ENCODE measurements at places on chromosomes 16 and 17.

DNA sequence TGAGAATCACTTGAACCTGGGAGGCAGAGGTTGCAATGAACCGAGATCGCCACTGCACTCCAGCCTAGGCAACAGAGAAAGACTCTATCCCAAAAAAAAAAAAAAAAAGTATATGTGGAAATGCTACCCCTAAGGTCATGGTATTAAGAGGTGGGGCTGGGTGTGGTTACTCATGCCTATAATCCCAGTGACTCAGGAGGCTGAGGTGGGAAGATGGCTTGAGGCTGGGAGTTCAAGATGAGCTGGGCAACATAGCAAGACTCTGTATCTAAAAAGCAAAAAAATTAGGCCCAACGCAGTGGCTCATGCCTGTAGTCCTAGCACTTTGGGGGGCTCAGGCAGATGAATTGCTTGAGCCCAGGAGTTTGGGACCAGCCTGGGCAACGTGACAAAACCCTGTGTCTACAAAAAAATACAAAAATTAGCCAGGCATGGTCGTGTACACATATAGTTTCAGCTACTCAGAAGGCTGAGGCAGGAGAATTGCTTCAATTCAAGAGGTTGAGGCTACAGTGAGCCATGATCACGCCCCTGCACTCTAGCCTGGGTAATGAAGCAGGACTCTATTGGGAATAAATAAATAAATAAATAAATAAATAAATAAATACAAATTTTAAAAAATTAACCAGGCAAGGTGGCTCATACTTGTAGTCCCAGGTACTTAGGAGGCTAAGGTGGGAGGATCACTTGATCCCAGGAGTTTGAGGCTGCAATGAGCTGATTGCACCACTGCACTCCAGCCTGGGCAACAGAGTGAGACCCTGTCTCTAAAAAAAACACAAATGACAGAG is 32.3 kb upstream of the NUFIP2 start:
- DNase-seq: no peak

DNA sequence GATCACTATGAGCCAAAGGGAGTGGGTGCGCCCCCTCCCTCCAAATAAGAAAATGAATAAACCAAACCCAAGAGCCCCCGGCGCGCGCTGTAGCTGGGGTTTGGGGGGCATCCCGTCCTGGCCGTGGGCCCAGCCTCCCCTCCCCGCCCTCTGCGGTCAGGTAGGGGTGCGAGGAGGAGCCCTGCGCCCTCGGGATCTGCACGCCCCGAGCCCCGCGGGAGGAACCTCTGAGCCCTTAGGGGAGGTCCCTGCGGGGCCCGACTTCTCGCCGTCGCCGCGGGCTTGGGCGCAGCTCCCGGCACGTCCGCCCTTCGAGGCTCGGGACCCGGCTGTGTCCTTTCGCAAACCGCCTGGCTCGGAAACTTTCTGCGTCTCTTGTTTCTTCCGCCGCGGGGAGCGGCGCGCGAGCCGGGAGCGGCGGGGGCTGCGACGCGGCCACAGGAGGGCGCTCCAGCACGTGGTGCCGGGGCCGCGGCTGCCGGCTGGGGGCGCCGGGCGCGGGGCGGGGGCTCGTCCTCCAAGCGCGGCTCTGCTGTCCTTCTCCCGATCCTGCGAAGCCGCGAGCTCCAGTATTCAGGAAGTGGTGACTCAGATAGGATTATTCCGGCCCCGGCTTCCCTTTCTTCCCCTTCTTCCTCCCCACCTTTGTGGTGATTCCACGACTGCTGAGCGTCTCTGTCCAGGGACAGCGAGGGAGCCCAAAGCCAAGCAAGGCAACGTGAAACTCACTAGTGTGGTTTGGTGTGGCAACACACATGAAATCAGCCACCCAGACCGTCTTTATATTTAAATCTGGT is 1.6 kb downstream of the PITPNC1 start:
- DNase-seq: peak; percentile 77

DNA sequence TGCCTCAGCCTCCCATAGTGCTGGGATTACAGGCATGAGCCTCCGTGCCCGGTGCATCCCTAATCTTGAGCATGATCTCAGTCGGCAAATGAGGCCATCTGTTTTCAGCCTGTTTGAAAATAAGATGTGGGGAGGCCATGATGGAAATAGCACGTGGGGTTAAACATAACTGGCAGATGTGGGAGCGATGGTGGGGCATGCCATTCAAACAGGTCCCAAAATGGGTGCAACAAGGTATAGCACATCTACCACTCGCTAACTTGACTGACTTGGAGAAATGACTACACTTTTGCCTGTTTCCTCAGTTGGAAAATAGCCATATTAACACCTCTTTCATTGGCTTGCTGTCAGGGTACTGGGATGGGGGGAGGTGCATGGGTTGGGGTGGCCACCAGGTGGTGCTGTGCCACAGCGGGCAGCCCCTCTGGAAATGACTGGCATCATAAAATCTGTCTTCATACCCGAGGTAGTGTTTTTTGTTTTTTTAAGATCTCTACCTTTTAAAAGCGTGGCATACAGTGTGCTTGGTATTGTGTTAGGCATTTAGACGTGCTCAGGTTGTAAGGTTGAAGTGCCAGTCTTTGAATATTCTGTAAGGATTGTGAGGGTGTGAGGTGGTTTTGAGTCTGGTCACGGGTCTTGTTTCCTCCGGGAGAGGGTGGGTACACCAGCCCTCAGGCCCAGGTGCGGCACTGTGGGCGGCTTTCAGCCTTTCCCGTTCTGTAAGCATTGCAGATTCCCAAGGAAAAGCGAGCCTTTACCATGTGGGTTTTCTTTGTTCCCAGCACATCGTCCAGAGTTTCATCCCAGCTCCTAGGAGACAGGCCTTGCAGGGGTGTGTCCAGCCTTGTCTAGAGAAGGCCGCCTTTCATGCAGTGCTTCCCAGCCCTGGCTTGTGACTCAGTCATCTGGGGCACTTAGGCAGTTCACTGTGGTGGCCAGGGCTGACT is 2.9 kb upstream of the TTYH2 start:
- DNase-seq: peak; percentile 51

DNA sequence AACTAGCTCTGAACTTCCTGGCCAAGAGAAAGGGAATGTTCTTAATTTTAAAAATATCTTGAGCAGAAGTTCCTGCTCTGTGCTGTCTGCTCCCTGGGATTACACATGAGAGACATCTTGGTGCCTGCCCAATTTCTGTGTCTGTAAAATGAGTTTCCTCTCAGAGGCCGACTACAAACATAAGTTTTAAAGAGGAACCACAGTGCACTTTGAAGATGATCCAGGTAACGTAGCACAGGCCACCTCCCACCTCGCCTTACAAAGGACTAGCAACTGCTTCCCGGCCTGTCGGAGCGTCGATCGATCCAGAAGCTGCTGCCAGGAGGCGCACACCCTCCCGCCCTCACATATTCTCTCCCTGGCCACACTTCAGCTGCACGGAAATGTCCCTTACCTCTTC is 55.0 kb upstream of the ATP2A3 start:
- no peak for DNase-seq

DNA sequence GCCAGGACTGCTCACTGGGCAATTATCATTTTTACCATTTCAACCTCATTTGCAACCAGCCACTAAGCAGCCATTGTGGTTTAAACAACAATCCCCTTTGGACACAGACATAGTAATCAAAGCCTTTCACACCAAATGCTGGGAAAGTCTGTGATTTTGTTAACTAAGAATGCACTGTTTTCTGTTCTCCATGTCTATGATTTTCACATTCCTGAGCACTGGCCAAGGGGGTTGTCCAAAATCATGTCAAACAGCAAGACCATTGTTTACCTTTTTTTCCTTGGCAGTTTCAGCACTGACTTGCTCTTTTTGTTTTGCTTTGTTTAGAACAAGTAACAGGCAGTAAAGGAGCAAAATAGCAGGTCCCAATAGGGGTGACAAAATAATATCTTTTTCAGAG is 106.3 kb upstream of the SIAH1 start:
- no peak for DNase-seq

DNA sequence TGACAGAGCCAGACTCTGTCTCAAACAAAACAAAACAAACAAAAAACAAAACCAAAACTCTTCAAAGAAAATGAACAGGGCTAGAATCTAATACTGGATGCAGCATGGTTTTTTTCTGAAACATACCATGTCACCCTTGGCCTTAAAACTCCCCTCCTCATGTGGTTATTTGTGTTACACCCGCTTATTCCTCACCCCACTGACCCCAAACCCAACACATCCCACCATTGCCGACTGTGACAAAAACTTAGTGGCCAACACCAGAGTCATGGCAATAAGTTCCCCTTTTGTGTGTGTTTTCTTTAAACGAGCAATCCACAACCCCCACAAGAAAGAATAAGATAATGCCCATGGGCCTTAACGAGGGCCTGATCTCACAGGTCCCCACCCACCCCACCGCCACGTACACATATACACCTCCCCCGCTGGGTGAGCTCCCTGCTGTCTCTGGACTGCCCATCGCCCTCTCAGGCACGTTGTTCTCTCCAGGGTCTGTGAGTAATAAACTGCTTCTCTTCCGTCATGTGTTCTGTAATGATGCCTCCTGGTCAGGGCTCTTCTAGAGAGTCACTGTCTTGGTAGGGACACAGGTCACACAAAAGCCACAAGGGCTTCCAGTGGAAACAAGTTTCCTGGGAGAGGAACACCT is 16.8 kb upstream of the ENGASE start:
- DNase-seq: no peak

DNA sequence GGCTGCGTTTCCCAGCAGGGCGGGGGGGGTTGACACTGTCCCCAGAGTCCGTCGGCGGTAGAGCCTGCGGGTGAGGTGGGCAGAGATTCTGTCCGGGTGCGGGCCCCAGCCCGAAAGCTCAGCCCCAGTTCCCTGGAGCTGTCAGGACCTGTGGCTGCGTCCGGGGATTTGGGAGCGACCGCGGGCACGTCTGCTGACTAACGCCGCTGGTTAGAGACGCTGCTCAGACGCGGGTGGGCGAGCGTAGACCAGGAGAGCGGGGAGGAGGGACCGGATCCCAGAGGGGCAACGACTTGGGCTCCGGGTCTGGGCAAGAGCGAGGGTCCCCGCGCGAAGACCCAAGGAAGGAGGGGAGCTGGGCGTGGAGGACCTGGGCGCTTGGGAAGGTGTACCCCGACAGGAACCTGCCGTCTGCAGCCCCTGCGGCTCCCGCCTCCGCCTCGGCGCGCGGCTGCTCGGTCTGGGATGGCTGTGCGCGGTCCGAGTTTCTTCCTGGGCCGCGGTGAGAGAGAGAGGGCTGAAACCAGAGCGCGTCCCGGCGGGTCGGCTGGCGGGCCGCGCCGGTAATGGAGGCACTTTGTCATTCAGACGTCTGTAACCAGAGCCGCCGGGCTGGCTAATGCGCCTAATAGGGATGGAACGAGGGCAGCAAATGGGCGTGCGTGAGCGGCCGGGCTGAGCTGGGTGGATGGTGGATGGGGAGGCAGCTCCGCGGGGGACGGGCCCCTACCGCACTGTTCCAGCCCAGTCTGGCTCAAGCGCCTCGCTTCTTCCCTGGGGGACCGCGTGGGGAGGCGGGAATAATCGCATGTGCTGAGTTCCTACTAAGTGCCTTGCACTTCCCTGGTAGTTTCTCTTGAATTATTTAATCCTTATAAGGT is 2.3 kb downstream of the NGFR start:
- DNase-seq: no peak

DNA sequence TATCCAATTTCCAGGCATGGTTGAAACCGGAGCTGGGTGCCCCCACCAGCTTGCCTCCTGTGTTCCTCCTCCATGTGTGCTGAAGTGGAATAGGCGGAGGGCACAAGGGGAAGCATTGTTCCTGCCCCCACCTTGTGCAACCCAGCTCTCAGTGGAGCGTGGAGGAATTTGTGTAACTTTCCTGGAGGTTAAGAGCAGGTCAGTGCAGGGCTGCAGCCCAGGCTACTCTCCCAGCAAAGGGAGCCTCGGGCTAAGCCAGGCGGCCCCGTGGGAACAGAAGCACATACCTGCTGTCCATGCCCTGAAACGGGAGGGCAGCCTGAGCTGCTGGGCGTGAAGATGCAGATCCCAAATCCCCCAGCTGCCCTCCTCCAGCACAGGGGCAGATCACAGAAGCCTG is 158.8 kb upstream of the LHX1 start:
- DNase-seq: no peak

DNA sequence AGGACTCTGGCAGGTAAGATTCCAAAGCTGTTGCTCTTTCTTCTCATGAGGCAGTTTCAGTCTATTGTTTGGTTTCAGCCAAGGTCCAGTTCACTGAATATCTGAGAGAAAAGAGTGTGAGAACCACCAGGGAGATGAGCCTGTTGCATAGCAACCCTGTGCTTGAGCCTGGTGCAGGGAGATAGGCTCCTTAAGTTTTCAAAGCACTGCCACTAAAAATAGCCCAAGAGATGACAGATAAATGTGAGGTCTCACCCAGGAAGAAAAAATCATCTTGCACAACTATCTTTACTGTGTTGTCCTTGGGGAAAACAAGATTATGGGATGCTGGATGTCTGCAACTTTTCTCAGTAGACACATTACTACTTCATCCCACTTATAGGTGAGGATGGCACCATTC is 26.2 kb upstream of the NUDT7 start:
- DNase-seq: no peak

GRCh38 chr17:4162321-4162720 is 19.3 kb downstream of the CYB5D2 start:
- DNase-seq: no peak

DNA sequence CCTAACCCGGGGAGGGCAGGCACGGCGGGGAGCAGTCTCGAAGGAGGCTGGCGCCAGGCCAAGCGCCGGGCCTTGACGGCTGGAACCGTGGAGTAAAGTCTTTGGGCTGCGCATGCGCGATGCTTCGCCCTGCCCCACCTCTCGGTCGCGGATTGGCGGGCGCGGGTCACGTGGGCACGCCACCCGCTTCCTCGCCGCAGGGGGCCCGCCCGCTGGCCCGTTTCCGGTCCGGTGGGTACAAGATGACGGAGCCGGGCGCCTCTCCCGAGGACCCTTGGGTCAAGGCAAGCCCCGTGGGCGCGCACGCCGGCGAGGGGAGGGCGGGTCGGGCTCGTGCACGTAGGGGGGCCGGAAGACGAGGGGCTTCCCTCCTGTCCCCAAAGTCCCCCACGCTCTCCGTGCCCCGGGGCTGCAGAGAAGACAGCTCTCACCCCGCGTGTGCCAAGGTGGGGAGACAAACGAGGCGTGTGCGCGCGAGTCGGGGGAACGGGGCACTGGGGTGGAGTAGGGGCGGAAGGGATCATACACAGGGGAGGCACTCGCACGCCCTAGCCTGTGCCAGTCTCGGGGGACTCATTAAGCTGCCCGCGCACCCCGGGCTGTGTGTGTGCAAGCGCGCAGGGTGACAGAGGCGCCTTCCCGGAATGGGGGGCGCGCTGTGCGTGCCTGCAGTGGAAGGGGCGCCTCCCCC is at the start of gene MLX:
Gene MLX, plus strand, starts transcription at position 218 of the 691 bp plus-strand sequence. Its CDS starts 25 bp downstream, at position 243.
- DNase-seq: peak; percentile 98

GRCh38 chr16:84292011-84292410 is 2.7 kb upstream of the WFDC1 start:
- no peak for DNase-seq

GRCh38 chr17:81189670-81190530 is 23.9 kb upstream of the AATK start:
- no peak for DNase-seq

Measured in NCI-H774 (cell line).